ENCODE measurements at places on chromosomes 3 and 15.

- DNase-seq = no peak
These were observed 65.4 kb upstream of the ACAD9 start for GRCh38 chr3:128814060-128814459.

DNA sequence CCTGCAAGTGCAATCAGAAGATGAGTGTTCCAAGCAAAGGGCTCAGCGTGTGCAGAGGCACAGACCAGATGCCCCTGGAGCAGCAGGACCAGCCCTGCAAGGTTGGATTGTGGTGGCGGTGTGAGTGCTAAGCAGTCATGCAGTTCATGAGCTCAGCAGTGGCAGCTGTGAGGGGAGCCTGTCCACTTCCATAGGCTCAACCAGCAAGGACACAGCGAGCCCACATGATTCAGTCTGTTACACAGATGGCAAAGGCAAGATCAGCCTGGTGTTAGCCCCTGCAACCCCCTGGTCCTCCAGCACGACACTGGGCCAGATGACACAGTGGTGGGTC lies 95.9 kb upstream of the PRR23E start:
- DNase-seq = no peak

- no peak for DNase-seq
These were observed 13.7 kb downstream of the TAGLN3 start for GRCh38 chr3:112012205-112012992.

- DNase-seq = no peak
These were observed 141.6 kb upstream of the SLC2A2 start for GRCh38 chr3:171168086-171168485.

GRCh38 chr15:93823971-93824913 lies 407.1 kb upstream of the MCTP2 start:
- no peak for DNase-seq

- DNase-seq = peak; percentile 84
These were observed 11.7 kb downstream of the GNB5 start for GRCh38 chr15:52179278-52180195.

- no peak for DNase-seq
These were observed 80.6 kb downstream of the NCEH1 start for GRCh38 chr3:172630316-172630715.

DNA sequence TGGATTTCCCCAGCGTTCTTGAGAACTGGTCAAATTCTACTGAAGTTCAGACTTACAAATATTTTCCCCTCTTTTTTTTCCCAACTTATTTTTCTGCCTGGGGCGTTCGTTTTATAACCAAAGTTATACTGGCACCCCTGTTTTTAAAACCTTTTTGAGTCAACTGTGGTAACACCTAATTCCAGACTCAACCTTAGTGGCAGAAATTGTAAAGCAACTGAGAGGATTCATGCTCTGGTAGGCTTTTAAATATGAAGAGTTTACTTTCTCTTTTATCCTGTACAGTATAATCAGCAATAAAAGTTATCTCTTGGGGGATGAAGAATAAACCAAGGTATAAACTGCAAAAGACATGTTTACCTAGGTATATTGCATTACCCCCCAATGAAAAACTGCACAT lies 2.3 kb downstream of the IL5RA start:
- no peak for DNase-seq

- no peak for DNase-seq
These were observed 449.6 kb downstream of the MECOM start for GRCh38 chr3:169213956-169214355.

DNA sequence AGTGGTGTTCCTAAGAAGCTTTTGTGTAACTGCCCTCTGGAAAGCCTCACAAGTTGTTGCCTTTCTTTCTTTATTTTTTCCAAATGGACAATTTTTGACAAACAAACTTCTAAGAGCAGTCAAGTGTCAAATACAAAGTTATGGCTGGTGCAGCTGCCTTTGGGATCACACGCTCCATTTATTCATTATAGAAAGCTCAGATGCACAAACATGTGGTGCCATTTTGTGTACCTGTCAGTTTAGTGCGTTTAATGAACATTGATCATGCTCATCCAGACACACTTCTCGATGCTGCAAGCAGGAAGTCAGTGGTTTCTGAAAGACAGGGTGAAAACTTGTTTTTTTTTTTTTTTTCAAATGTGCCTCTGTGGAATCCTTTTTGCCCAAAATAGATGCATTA lies 324.5 kb downstream of the CNTN4 start:
- DNase-seq = no peak

DNA sequence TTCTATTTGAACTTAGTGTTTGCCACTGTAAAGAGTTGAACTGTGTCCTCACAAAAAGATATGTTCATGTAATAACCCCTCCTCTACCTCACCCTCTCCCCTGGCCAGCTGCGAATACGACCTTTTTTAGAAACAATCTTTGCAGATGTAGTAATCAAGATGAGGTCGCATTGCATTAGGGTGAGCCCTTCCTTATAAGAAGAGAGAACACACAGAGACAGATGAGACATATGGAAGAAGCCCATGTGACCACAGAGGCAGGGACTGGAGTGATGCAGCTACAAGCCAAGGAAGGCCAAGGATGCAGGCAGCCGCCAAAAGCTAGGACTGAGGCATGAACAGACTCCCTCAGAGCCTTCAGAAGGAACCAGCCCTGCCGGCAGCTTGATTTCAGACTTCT lies 27.6 kb downstream of the GPR176 start:
- no peak for DNase-seq

DNA sequence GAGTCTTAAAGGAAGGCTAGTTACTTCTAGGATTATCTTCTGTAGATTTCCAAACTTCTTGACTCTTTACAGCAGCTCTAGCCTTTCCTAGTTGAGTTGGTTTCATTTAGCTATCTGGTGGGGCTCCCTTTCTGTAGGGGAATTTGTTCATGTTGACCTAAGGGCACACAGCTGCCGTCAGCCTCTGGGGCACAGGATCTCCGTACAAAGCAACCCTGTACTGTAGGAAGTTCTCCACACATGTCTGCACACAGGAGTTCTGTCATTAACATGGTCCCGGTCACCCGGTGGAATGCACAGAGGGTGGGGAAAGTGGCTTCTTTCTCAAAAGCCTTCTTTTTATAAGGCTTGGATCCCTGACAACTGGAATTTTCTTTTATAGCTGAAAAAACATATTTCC lies 88.7 kb upstream of the TNIK start:
- no peak for DNase-seq

- no peak for DNase-seq
These were observed 1.4 kb upstream of the RARRES1 start for GRCh38 chr3:158733656-158734055.

DNA sequence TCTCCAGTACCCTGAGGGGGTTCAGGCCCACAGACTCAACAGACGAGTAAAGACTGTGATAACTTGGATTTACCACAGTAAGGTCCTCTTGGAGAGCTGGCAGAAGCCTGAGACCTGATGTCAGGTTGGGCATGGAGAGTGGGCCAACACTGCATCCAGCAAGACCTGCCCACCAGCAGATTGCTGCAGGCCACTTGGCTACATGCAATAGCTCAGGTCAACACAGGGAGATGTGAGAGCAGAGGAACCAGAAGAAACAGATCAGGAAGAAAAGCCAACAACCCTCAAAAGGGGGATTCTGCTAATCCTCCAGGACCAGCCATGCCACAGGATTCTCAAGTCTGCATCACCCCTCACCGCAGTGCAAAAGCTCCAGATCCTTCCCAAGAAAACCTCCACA lies 1.7 kb upstream of the IP6K1 start:
- no peak for DNase-seq

GRCh38 chr3:148615382-148615781 lies 82.3 kb upstream of the AGTR1 start:
- DNase-seq = no peak

DNA sequence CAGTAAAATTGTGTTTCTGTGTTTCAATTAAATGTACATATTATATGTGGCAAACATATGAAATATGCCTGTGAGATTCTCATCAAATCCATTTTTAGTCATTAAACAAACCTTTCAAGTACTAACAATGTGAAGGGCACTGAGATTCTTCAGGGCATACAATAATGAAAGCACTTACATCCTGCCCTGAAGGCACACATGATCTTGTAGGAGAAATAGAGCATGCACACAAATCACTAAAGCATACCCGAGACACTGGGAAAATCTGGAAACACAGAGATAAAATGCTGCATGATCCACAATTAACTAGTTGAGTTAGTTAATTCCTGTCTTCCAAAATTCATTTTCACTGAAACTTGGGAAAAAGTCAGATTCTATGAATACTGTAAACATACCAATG lies 810.5 kb upstream of the NECTIN3 start:
- DNase-seq = no peak

DNA sequence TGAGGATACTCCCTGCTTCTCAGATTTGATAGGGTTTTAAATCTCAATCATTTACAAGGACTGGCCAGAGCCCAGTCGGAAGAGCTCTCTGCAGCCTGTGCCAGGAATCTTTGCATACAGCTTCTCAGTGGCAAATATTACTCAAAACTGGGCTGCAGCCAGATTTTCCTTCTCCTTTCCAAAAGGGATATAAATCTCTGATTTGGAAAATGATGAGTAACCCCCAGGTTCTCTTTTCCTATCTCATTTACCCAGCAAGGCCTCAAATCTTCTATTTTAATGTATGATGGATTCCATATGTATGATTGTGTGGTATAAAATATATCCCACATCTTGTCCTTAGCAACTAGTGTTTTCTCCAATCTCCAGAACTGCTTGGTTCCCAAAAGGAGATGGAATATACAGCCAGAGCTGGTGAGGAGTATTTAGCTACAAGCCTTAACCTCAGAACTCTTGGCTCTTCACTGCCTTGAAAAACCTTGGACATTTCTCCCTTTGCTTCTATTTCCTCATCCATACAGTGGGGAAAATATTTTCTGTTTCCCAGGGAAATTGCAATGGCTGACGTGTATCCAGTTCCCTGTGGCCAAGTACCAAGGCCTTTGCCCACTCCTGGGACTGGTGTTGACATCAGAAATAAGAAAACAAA lies 114.4 kb downstream of the ATG7 start:
- no peak for DNase-seq

- no peak for DNase-seq
These were observed 2.7 kb downstream of the ZNF654 start for GRCh38 chr3:88061746-88062145.

DNA sequence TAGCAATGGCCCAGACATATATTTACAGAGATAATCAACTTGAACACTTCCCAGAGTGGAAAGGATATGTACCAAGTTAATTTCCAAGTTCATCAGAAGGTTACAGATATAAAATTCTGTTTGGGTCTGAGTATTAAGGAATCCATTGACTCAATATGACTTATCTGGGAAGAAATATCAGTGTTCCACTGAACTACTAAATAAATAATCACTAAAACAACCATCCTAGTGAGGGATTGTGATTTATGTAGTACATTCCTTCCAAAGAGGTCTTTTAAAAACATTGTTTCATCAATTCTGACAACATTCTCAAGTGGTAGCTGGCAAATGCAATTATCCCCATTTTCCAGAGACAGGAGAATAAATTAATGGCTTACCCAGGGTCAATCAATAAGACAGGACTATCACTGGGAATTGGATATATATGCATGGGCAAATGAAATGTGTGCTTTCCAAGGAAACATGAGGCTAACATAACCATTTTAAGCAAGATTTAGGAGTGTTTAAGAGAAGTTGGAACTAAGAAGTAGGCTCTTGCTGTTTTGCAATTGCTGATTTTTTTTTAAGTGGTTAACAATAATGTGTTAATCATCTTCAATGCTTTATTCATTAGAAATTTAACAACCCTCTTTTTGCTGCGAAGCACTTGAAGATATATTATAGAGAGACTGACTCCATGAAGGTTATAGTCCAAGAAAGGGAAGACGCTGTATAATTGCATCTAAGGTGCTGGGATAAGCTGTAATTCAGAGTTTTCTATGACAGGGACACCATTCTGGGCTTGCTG lies 37.9 kb downstream of the SLC9A9 start:
- no peak for DNase-seq

GRCh38 chr15:42284551-42284950 lies 11.3 kb upstream of the TMEM87A start:
- no peak for DNase-seq

GRCh38 chr3:114687151-114687550 lies 393.3 kb downstream of the TIGIT start:
- no peak for DNase-seq

GRCh38 chr15:82566690-82567089 lies 26.4 kb upstream of the RPS17 start:
- no peak for DNase-seq

- no peak for DNase-seq
These were observed 64.2 kb downstream of the B3GNT5 start for GRCh38 chr3:183317271-183317670.

GRCh38 chr3:63877737-63878393 lies 14.2 kb downstream of the ATXN7 start:
- DNase-seq = no peak

- DNase-seq = no peak
These were observed 50.6 kb downstream of the KY start for GRCh38 chr3:134600206-134600605.

- DNase-seq = no peak
These were observed 231.6 kb downstream of the CACNA2D3 start for GRCh38 chr3:54353946-54354345.

- no peak for DNase-seq
These were observed 512.6 kb downstream of the MECOM start for GRCh38 chr3:169150920-169151319.

- no peak for DNase-seq
These were observed 102.5 kb downstream of the MYH15 start for GRCh38 chr3:108407886-108408285.

GRCh38 chr15:90624278-90624981 lies 92.7 kb upstream of the BLM start:
- DNase-seq = no peak

GRCh38 chr3:121730940-121731687 lies 18.4 kb downstream of the GOLGB1 start:
- no peak for DNase-seq

DNA sequence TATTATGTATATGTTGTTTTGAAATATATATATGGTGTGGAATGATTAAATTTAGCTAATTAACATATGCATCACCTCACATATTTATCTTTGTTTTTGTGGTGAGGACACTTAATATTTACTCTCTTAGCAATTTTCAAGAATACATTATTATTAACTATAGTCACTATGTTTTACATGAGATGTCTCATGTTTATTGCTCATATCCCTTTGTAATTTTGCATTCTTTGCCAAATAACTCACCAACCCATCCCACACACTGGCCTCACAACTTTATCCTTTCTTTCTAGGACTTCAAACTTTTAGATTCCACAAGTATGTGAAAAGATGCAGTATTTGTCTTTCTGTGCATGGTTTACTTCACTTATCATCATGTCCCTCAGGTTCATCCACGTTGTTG lies 950.2 kb upstream of the CADM2 start:
- no peak for DNase-seq

DNA sequence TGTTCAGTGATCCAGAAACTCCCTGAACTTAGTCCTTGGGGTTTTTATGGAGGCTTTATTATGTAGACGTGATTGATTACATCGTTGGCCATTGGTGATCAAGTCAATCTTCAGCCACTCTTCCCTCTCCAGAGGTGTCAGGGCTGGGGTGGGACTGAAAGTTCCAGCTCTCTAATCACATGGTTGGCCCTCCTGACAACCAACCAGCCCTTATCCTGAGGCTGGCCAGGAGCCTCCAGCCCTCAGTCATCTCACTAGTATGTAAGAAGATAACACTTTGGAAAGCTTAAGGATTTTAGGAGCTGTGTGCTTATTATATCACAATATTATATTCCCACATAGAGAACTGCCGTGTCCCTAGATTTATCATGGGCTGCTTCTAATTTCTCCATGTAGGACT lies 142.3 kb downstream of the VPS8 start:
- DNase-seq = no peak

- no peak for DNase-seq
These were observed 34.2 kb downstream of the ALS2CL start for GRCh38 chr3:46659285-46659684.

Data from activated gamma-delta T cell treated with Interleukin-2 at 50 U/mL for 16 hours (primary cell).